ENCODE measurements at places on chromosomes 7 and 10.
A peak's percentile ranks its signal among the peaks of the same experiment; 100 is the strongest.

DNA sequence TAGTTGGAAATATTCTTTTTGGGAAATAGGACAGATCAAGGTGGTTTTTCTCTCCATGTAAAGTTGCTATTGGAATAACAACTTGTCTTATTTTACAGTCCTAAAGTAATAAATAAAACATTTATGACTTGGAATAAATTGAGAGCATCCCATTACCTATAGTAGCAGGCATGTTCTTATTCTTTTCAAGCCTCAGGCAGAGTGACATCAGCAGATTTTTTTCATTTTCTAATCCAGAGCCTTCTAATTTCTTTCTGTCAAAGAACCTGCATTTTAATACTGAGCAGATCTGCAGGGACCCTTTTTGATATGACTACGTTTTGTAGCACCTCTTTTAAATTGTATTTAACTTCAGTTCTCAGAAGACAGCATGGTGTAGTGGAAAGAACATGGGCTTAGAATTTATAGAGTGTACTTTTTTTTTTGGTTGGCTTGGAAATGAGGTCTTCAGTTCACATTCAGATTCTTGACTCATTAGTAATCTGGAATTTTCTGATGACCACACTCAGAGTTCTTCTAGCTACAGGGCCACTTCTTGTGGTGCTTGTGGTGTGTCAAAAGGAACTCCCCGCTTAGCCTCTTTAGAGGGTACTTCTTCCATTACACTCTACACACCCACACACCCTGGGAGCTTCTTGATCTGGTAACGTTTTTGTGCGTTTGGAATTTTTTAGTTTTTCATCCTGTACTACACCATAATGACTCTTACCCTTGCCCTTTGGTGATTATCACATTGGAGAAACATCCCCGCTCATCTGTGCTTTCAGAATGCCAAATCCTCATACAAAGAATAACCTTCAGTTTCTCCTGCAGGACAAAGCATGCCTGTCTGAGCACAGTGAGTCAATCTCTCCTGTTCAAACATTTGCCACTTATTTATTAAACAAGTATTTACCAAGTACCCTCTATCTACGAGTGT is 34.6 kb downstream of the AGK start:
- DNase-seq = no peak

DNA sequence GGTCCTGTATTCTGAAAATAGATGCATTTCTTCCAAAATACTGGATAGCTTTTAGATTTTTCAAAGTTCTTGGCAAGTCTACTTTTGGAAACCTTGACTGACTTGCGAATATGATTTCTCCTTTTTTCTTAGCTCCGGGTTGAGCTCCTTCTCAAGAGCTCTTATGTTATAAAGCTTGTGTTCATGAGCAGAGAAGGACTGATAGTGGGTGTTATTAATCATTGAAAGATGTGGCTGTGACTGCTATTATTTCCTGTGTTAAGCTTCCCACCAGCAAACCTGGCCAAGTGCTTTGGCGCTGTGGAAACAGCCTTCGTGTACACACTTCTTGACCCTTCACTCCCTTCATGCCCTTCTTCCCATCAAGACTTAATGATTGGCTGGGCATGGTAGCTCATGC is 98.2 kb downstream of the KIAA1217 start:
- DNase-seq = no peak

DNA sequence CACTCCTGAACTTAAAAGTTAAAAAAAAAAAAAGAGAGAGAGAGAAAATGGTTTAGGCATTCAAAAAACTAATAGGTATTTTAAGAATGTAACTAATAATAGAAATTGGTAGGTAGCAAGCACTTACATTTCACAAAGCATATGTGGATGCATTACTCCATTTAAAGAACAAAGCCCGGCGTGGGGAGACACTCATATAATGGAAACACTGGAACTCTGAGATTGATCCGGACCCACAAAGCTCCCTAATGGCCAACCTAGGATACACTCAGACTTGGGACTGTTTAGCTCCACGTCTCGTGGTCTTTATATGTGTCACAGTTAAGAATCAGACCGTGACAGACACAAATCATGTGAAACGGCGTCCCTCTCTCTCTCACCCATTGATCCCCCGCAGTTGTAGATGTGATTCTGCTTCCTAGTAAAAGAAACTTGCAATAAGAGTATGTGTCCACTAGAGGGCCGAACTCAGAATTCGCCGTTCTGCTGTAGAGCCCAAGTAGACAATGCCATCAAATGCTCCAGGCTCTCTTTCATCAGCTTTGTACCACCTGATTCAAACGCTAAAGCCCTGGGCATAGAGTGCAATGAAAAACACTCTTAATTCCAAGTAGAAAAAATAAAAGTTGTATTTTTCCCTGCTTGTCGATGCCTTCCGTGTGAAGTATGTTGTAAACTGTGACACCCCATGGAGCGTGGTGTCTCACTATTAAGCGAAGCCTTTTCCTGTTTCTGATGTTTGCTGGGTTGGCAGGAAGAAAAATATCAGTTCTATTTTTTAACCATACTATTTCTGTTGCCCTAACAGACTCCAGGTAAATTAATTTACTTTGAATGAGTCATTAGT is 429.0 kb upstream of the MTPN start:
- DNase-seq = no peak

- no peak for DNase-seq
Observed at GRCh38 chr7:24786941-24787340, 29.7 kb upstream of the GSDME start.

- DNase-seq = no peak
Observed at GRCh38 chr7:123282181-123282580, 82.4 kb upstream of the SLC13A1 start.

DNA sequence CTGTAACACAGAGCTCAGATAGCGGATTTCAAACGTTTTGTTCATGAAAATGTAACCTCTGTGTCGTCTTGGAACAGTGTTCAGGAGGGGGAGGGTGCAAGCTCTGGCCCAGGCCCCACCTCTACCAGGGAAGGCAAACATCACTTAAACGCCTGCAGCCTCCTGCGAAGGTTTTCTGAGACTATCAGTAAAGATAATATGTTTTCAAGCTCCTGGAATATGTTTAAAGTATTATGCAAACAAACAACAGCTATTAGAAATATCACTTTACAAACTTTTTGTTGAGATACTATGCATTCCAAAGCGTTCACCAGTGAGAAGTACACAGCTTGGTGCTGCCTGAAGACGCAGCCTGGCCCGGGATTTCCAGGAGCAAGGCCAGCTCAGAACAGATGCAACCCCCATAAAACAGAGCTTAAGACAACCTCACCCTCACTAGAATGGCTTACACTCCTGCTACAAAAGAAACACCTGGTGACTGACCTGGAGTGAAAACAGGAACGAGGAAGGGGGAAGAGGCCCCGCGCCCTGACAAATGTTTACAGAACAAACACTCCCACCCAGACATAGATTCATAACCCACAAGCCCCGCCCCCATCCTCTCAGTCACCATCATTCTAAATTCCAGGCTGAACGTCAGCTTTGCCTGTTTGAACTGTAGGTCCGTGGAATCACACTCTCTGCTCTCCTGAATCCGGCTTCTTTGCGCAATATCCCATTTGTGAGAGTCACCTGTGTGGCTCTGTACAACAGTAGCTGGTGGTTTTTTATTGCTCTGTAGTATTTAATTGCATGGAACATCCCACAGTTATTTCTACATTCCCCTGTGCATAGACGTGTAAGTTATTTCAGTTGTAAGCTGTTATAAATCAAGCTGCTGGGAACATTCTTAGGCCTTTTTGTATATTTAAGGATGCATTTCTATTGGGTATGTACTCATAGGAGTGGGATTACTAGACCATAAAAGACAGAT is 155.0 kb downstream of the PTPRN2 start:
- DNase-seq = peak; percentile 48

- DNase-seq = no peak
Observed at GRCh38 chr10:77164616-77165311, 472.8 kb downstream of the KCNMA1 start.

DNA sequence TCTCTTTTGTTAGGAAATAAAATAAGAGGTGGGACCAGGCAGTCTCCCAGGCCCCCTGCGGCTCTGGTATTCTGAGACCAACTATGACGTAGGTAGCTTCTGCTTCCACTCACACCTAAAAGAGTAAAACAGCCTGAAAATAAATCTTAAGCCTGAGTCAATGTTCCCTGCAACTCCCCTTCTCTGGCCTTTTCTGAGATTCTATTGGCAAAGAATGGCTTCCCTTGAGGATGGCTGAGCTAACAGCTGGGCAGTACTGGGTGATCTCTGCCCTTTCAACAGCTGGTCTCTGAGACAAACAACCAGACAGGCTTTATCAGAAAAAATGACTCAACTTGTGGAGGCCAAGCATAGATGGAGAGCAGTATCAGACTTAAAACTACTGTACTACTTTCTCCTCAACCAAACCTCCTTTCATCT is 58.7 kb downstream of the CREB3L2 start:
- no peak for DNase-seq

DNA sequence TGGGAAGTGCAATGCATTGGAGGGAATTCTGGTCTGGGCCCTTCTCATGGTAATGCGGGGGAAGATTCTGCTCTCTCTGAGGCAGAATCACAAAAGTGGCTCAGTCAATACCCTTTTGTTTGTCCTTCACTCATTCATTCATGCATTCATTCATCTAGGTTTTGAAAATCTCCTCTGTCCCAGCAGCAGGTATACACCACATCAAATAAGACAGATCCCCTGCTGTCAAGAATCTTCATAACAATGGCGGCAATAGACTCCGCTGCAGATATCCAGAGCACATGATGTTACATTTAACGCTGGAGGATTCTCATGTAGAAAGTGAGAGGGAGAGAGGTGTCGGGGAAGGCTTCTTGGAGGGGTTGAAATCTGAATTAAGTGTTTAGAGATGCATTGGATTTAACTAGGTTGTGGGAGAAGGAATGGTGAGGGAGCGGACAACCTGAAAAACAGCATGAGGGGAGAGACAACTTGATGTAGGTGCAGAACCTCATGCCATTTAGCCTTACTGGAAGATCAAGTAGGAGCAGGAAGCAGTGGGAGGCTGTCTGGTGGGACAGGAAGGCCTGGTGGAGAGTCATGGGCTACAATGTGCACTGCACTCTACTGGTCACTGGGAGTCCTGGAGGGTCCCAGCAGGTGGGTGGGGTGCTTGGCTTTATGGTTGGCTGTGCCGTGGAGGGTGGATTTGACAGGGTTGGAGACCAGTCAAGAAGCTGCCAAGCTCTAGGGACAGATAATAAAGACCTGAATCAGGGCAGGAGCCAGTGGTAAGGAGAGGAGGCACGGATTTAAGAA is 5.2 kb upstream of the FAM180A start:
- no peak for DNase-seq

GRCh38 chr10:72087969-72088888 is at the start of gene SPOCK2:
SPOCK2 (minus strand) TSS chr10:72088551; CDS start chr10:72088328, 223 bp downstream.
- no peak for DNase-seq

GRCh38 chr7:130947792-130948580 is 214.0 kb upstream of the KLF14 start:
- no peak for DNase-seq

- no peak for DNase-seq
Observed at GRCh38 chr7:18590241-18590640, 94.7 kb downstream of the HDAC9 start.

DNA sequence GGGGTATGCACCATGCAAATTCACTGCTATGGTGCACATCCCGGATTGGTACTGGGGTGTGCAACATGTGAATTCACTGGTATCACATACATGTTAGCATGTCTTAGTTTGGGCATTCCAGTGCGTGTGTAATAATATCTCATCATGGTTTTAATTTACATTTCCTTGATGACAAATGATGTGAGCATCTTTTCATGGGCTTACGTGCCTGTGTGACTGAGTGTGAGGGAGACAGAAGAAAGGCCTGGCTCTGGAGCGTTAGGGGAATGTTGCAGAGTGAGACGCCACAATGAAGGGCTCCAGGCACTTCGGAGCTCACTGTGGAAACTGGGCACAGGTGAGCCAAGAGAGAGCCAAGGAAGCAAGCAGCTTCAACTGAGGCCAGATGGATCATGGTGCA is 162.6 kb downstream of the UBE2H start:
- no peak for DNase-seq

- DNase-seq = no peak
Observed at GRCh38 chr10:17474595-17475323, 20.4 kb upstream of the ST8SIA6 start.

DNA sequence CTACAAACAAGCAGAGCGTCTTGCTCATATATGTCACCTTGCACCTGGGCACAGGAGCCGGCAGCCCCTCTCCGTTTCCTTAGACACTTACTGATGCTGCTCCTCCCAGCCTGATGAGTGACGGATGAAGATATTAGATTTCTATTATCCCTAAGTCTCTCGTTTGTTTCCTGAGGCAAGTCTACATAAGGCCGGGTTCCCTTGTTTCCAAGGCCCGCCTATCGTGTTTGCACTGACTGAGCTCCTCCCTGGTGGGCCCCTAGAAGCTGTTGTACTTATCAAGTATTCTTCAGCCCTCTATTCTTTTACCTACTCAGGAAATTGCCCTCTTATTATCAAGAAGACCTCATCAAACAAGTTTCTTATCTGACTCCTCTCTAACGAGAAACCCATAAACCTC is 18.5 kb downstream of the SH3PXD2A start:
- no peak for DNase-seq

GRCh38 chr7:146115851-146116520 is 615 bp upstream of the CNTNAP2 start:
- DNase-seq = peak; percentile 86

DNA sequence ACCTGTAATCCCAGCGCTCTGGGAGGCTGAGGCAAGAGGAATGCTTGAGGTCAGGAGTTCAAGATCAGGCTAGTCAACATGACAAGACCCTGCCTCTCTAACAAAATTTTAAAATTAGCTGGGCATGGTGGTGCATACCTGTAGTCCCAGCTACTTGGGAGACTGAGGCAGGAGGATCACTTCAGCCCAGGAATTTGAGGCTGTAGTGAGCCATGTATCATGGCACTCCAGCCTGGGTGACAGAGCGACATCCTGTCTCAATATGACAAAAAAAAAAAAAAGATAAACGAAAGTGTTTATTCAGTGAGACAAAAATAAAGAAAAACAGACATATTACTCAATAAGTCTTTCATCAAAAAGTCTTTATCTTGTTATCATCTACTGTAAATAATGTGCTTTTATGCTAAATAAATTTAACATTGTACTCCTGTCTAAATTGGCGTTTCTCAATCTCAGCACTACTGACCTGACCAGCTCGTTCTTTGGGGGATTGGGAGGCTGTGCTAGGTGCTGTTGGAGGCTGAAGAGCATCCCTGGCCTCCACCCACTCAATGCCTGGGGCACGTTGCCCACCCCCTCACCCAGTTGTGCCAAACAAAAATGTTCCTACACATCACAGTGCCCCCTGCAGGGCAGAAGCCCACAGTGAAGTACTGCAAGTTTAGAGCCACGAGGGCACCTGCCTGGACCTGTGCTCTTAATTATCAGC is 57.7 kb downstream of the NCAPG2 start:
- DNase-seq = peak; percentile 46

- no peak for DNase-seq
Observed at GRCh38 chr7:116354171-116354545, 143.8 kb downstream of the TES start.

- DNase-seq = no peak
Observed at GRCh38 chr7:24732646-24733413, 24.4 kb downstream of the GSDME start.

GRCh38 chr10:114306116-114306973 is 67.3 kb downstream of the VWA2 start:
- DNase-seq = peak; percentile 62

- no peak for DNase-seq
Observed at GRCh38 chr10:13637303-13637856, 50.6 kb downstream of the PRPF18 start.

GRCh38 chr10:77471069-77471536 is 166.5 kb downstream of the KCNMA1 start:
- DNase-seq = no peak

- DNase-seq = no peak
Observed at GRCh38 chr7:82631998-82632397, 188.4 kb upstream of the CACNA2D1 start.

- DNase-seq = no peak
Observed at GRCh38 chr7:121605317-121605680, 209.2 kb upstream of the FAM3C start.

Measured in chondrocyte (in vitro differentiated cells).